ENCODE measurements at places on chromosomes 1 and 21. TPM values are rescaled to one million over a fixed set of nuclear protein-coding genes. Genes with fewer than 3 reads are reported as not detected.

The IL20 gene
- polyA plus RNA-seq = 0.06 TPM

The RAB25 gene
- 174 TPM for polyA plus RNA-seq

The F13B gene
- polyA plus RNA-seq = 28.9 TPM

The RAB3B gene
- polyA plus RNA-seq = 4.1 TPM

The TDRD5 gene
- 0.40 TPM for polyA plus RNA-seq

The GJB3 gene
- polyA plus RNA-seq = 0.21 TPM
